Activated T-helper 9 cell treated with anti-CD3 and anti-CD28 coated beads, Interleukin-2, amount 50 U/mL, for 16 hours (primary cell): ENCODE measurements at places on chromosomes 5 and 9.

DNA sequence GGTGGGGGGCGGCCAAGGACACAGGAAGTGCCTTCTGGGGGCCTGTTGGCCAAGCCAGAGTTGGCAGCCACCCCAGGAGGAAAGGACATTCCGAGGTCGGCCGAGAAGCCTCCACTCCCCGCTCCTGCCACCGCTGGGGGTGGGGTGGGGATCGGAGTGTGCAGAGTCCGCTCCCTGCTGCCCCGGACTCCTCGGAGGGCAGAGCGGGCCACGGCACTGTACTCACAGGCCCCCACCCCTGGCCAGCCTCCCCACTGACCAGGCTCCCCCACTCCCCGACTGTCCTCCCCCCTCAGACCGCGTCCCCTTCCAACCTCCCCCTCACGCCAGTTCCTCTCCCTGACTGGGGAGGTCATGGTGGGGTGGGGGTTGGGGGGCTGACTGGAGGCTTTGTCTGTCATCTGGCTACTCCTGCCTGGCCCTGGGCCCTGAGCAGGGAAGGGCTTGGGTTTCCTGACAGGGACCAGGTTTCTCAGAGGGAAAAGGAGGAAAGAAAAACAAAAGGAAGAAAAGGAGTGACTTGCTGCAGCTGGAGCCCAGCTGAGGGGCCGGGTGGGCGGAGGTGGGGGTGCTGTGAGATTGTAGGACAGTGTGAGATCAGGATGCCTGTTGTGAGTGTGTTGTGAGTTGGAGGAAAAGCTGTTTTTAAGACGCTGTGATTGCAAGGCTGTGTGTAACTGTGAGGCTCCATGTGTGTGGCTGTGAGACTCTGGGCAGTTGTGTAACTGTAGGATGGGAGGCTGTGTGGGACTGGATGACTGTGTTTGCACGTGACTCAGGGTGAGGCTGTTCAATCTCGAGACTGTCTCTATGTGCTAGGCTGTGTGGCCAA, 29.7 kb downstream of the CNTFR start:
- DNase-seq = no peak

- no peak for DNase-seq
These were observed 6.5 kb downstream of the TNPO1 start for GRCh38 chr5:72822944-72823343.

DNA sequence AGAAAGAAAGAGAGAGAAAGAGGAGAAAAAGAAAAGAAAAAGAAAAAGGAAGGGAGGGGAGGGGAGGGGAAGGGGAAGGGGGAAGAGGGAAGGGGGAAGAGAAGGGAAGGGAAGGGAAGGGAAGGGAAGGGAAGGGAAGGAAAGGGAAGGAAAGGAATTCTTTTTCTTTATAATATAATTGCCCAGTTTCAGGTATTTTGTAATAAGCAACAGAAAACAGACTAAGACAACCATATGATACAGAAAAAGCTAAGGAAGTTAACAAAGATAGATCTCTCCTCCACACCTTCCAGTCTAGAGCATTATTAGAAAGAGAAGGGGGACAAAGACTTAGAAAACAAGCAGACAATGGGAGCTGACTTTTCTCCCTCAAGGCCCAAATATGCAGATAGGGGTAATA, 31.0 kb downstream of the MEIKIN start:
- DNase-seq = no peak

DNA sequence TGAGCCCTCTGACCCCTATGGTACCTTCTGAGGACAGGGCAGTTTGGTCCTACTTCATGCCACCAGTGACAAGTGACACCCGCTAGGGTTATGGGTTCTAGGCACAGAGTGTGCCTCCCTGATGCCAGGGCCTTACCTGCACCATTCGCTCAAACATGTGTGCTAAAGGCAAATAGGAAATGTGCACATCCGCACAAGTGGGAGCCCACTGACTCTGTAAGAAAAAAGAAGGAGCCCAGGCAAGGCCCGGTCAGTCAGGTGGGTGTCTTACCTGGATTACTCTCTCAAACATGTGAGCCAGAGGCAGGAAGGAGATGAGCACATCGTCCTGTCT, 29.1 kb upstream of the MEIKIN start:
- no peak for DNase-seq

GRCh38 chr9:76525196-76525595, 66.2 kb downstream of the GCNT1 start:
- no peak for DNase-seq

DNA sequence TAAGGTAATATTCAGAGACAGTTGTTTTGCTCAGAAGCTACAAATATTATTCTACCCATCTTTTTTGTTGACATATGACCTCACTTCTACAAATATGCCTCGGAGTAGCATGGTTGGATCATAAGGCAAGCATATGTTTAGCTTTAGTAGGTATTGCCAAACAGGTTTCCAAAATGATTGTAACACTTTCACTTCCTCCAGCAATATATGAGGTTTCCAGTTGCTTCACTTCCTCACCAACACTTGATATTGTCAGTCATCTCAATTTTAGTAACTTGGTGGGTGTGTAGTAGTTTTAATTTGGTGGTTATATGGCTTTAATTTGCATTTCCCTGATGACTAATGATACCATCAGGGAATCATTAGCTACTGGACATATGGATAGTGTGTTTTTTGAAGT, 46.7 kb downstream of the TNFSF8 start:
- DNase-seq = no peak

- DNase-seq = peak; percentile 31
These were observed 3.8 kb downstream of the ANXA6 start for GRCh38 chr5:151153766-151154272.

DNA sequence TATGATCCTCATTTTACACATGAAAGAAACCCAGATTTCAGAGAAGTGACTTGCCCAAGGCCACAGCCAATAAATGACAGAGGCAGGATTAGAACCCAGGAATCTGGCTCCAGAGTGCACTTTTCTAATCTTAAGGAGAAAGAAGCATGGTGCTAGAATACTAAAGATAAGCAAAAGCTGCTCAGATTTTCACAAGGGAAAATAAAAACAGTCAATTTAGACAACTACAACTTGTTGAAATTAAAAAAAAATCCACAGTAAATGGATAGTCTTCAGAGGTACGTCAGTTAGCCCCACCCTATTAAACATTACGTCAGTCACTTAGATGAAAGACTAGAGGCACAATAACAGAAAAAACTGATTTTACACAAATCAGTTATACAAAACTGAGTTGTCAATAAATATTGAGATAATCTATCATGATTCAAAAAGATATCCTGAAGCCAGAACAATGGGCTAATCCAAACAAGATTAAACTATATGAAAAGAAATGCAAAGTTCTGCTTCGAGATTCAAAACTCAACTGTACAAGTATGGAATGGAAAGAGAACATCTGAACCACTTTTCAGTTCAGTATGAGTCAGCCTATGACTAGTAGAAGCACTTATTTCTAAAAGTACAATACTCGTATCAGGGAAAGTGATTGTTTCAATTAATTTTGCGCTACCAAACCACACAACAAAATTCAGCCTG, 9.3 kb downstream of the TMEM245 start:
- DNase-seq = no peak

DNA sequence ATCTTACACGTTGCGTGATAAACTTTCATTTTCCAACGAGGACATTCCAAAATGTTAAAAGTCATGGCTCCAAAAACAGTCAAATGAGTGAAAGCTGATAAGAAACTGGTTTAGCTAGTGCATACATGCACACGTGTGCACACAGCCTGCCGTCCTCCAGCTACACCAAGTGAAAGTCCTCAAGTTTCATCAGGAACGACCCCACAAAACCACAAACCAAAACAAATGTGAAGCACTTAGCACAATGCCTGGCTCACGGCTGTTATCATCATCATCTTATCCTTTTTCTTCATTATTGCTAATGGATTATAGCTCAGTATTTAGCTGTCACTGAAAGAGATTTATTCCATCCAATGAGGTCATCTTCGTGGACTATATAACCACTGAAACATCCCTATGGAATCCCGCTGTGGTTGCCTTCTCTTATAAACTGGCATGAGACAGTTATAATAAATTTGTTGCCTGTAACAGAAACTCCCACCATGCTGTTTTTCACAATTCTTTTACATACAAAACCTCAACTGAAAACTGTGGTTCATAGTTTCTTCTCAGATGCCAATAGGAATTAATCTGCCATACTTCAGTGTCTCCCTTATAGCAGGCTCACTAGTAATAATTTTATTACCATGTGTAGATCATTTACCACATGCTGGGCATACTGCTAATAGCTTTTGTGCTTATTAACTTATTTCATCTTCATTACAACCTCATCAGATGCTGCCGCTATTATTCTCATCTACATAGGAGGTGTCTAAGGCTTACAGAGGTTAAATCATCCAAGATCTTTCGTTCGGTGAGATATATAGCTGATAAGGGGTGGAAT, 56.1 kb downstream of the SAXO1 start:
- DNase-seq = no peak

DNA sequence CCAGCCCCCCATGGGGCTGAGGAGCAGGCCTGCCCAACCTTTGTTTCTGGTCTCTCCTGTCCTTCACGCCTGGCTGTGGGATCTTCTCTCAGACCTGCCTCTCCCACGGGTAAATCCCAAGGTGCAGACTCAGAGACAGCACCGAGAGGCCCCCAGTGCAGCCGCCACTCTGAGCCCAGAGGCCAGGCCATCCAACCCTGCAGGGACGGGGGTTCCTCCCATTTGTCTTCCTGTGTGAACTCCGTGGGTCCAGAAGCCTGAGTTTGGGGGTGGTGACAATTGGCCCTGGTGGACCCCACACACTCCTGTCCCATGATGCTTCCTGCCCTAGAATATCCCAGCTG, 123.4 kb downstream of the ADAMTS2 start:
- no peak for DNase-seq

DNA sequence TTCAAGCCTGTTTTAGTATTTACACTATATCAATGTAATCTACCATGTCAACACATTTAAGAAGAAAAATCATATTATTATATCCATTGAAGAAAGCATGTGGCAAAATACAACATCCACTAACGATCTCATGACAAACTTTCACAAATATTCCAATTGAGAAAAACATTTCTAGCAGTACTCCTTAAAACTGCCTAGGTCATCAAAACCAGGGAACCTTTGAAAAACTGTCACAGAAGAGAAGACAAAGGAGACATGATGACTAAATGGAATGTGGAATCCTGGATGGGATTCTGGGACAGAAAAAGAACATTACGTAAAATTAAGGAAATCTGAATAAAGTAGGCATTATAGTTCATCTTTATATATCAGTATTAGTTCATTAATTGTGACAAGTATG, 1091.3 kb upstream of the CDH6 start:
- DNase-seq = no peak

GRCh38 chr5:153893817-153894216, 144.9 kb downstream of the FAM114A2 start:
- DNase-seq = no peak

- DNase-seq = no peak
These were observed 11.7 kb downstream of the BICD2 start for GRCh38 chr9:92752812-92753404.

- DNase-seq = no peak
These were observed 406.5 kb upstream of the EDIL3 start for GRCh38 chr5:84791138-84791537.

GRCh38 chr5:119532637-119533036, 80.3 kb downstream of the HSD17B4 start:
- no peak for DNase-seq

DNA sequence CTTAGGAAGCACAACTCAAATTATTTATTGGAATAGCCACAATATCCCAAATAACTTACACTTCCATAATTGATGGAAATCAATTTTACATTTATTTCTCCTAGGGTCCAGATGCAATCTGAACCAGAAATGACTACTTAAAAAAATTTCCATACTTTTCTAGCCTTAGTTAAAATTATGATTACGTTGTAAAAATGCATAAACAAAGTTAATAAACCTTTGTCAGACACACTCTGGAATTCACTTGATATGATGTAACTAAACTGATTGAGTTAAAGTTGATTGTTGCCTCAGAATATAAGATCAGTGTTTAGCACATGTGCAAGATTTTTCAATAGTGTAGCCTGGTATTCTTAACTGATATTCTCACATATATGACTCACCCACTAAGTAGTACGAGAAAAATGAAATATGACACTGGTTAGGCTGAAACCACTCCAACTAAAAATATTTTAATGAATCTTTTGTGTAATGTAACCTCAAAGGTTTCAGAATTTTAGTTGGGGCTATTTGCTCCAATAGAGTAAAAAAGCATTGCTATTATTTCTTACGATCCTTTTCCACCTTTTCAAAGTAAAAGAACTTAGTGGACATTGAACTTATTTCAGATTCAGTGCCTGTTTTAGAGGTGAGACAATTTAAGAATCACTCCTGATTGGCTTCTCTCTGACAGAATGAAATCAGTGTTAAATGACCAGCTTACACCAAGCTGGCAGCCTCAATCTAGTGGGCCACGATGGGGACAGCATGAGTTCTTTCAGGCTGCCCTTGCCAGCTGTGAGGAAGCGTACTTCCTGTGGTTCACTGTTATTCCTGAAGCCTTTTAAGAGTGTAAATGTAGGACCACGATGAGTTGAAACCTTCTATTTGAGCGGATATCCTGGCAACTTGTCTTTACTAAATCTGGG, 277.2 kb upstream of the CDH9 start:
- no peak for DNase-seq

GRCh38 chr9:93133681-93134014, 403 bp downstream of the NINJ1 start:
- DNase-seq = peak; percentile 42

- no peak for DNase-seq
These were observed 9.2 kb upstream of the MXD3 start for GRCh38 chr5:177320879-177321278.

DNA sequence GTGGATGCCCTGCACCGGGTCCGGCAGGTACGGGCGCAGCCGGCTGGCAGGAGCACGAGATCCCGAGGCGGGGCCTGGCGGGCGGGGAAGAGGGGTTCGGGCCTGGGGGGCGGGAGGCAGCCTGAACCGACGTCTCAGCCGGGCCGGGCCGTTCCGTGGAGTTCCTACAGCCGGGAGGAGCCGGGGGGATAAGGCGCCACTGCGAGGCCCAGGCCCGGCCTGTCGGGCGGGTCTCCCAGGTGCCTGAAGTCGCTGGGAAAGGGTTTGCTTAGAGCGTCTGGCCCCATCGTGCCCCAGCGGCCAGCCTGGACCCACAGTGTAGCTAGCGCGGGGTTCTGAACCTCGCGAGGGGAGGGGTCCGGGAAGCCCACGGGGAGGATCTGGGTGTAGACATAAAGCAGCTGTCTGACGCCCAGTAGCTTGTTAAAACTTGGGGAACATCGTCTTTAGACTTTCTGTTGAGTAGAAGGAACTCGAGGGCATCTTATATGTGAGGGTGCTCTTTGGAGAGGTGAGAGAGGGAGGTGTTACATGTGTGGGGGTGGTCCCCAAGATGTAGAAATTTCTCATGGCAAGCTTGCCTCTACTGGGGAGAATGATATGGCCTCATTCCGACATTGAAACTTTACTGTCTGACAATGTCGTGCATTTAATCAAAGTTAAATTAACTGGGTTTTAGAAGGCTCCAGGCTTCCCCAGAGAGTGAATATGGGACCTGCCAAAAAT, 524 bp downstream of the FUBP3 start:
- DNase-seq = no peak
